ENCODE measurements at places on chromosomes 5 and 9.
A peak's percentile ranks its signal among the peaks of the same experiment; 100 is the strongest.

GRCh38 chr5:113153512-113154097 is 177.0 kb downstream of the DCP2 start:
- DNase-seq = no peak

DNA sequence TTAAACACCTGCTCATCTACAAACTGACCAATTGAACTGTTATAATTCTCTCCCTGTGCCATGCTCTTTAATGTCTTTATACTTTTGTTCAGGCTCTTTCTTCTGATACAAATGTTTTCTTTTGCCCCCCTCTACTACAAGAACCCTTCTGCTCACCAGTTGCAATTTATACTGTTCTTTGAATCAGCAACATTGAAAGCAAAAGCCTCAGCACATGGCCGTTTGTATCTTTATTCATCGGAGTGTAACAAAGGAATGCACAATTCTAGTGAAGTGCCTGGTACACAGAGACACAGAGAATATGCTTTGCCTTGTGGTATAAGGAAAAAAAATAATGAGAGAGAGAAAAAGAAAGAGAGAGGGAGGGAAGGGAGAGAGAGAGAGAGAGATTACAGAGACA is 547.1 kb downstream of the CDH12 start:
- no peak for DNase-seq

DNA sequence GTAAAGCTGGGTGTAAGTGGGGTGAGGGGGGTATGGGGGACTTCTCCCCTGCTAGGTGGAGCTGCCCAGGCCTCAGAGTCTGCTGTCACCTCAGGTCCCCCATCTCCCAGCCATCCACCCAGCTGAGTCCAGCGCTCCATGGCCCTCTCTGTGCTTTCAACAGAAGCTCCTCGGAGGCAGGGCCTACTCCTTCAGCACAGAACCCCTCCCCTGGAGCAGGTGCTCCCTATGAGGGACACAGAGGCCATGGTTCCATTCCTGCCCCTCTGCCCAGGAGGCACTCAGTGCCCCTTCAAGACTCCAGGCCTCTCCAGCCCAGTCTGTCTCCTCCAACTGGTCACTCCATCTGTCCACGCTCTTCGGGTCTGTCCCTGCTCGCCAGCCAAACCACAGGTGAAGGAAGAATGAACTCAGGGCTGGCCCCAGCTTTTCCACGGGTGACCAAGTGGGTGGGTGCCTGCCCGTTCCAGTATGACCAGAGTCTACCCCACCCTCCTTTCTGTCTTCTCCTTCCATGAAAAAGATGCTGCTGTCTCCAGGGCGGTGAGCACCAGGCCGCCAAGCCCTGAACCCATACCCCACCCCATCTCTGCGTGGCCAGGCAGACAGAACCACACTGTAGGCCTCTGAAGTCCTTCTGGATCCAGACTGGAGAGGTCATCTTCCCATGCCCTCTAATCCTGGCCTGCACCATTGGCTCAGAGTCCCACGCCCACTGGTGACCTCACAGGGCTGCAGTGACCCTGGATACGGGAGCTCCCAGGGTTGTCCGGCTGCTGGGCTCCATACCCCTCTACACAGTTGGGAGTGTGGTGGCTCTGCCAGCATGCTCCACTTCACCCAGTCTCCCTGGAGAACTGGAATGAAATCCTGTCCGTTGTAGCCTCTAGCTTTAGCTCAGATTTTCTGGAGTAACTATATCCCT is 11.9 kb downstream of the GBGT1 start:
- peak; percentile 35 for DNase-seq

- DNase-seq = no peak
Measured at GRCh38 chr5:83846624-83847350, 126.1 kb upstream of the HAPLN1 start.

GRCh38 chr5:80268916-80269315 is 13.1 kb upstream of the SERINC5 start:
- no peak for DNase-seq

- DNase-seq = no peak
Measured at GRCh38 chr9:104087894-104088293, 6.2 kb upstream of the SMC2 start.

DNA sequence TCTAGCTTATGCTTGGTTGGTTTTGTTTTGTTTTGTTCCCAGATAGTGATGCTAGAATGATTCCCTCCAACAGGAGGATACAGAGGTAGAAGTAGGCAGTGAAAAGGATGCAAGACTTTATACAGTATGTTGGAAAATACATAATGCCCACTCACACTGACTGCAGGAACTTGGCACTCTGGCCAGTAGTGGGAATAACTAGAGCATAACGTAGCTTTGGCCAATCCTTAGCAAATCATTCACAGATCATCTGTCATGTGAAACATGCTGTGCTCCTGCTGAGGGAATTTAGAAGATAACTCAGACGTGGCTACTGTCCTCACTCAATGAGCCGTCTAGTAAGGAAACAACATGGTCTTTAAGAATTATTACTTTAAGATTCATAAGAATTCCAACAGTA is 13.5 kb downstream of the CFAP90 start:
- no peak for DNase-seq

- no peak for DNase-seq
Measured at GRCh38 chr5:180235846-180236245, 26.8 kb upstream of the RASGEF1C start.

DNA sequence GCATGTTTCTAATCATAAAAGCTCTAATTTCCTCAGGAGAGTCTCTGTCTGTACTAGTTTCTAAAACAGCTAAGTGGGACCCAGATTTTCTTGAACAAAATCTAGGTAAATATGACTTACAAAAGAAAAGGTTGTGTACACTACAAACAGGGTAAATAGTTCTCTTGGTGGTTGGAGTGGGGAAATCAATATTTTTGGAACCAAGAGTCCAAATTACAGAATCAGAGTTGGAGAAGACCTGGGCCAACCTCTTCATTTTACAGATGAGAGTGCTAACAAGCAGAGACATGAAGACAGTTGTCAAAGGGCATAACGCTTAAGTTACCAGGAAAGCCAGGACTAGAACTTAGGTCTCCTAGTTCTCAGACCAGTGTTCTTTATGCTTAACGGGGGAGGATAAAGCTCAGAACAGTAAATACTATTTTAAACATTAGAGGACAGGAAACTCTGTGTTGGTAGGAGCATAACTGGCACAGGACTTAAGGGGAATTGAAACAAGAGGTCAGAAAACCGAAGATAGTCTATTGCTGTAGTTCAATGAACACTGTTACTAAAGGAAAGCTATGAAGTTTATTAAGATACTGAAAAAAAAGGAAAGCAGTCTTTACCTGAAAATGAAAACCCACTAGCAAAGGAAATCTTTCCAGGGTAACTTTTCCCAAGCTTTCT is 9.3 kb upstream of the GOLGA1 start:
- DNase-seq = no peak

All from hematopoietic multipotent progenitor cell treated with erythropoietin and hydrocortisone succinate and interleukin-3 and kit ligand, for 4 days (in vitro differentiated cells).